ENCODE measurements at places on chromosomes 7 and 10.

GRCh38 chr7:144957998-144958397 is 122.1 kb upstream of the TPK1 start:
- DNase-seq: no peak

- no peak for DNase-seq
These were observed 90.3 kb downstream of the BTRC start for GRCh38 chr10:101444058-101444898.

DNA sequence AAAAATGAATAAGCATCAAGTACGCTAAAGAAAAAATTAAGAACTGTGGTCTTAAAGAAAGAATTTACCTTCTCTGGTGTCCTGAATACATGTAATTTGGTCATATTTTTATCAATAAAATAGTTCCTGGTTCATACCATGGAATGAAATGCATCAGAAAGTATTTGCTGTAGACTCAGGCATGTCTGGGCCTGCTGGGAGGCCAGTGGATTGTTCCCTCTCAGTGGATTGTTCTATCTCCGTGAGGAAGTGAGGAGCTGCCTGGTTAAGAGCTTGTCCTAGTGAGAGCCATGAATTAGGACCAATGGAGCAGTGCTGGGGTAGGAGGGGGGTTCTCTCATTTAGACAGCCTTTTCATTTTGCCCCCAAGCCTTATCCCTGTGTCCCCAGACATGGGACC is 211.7 kb upstream of the HABP2 start:
- DNase-seq: no peak

DNA sequence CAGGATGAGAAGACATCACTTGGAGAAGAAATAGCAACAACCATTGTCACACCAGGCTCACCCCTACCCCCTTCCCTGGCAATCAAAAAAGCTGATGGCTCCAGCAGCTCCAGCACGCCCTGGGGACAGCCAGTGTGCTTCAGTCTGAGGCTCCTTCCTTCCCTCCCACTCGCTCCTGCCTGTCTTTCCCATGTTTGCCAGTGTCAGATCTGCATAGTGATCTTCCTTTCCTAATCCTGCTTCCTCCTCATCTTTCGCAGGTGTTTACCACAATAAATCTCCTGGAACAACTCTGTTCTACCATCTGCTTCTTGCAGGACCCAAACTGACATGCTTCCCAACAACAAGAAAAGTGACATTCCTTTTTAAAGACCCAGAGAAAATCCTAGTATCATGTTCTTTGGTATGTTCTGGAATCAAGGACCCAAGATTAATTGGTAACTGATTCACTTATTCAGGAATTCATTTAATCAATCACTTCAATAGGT is 57.1 kb downstream of the STEAP1B start:
- DNase-seq: no peak

GRCh38 chr7:19928247-19928646 is 154.8 kb upstream of the TMEM196 start:
- DNase-seq: no peak

GRCh38 chr10:71067098-71067740 is 145.2 kb upstream of the UNC5B start:
- no peak for DNase-seq

DNA sequence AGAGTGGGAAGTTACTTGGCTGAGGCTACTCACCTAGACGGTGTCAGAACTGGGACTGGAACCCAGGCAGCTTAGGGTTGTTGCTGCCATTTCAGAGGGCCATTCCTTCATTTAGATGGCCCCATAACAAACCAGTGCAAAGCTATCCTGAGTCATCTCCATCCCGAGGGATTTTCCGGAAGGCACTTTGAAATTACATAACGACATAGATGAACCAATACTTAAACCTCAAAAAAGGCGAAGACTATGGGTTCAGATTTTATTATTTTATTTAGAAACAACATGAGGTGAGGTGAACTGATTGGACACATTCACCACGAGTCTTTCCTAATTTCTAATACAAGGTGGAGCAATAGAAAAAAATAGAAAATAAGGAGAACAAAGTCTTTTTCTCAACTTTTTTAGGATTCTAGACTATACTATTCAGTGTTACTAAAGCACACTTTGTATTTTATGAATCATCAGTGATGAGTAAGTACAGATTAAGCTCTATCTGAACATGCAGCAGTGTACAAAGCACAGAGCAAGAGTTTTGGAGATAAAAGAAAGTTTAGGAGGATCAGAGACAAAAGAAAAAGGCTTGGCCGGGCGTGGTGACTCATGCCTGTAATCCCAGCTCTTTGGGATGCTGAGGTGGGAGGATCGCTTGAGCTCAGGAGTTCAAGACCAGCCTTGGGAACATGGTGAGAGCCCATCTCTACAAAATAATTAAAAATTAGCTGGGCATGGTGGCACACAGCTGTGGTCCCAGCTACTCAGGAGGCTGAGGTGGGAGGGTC is 79.5 kb upstream of the SVIL start:
- peak; percentile 42 for DNase-seq

- no peak for DNase-seq
These were observed 366.9 kb upstream of the NUPR2 start for GRCh38 chr7:56483153-56483552.

- DNase-seq: no peak
These were observed 50.7 kb upstream of the RPA3 start for GRCh38 chr7:7768977-7769709.

GRCh38 chr10:104045151-104046089 is 40.3 kb downstream of the COL17A1 start:
- DNase-seq: no peak

DNA sequence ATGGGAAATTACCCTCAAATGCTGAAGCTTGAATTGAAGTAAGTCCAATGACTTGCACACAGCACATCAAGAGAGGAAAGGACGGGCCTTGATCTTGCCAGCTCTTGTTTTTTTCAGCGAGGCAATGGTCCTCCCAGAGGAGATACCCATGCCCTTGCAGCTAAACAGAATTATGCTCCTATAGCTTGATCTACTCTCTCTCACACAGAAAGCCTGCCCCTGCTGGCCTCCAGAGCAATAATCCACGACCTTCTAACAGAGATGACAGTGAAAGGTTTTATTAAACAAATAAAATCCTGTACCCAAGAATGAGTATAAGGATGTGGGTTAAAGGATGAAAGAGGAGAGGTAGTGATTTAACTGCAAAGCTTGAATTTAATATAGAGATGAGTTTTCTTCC is 268.0 kb downstream of the ADRA2A start:
- DNase-seq: no peak

DNA sequence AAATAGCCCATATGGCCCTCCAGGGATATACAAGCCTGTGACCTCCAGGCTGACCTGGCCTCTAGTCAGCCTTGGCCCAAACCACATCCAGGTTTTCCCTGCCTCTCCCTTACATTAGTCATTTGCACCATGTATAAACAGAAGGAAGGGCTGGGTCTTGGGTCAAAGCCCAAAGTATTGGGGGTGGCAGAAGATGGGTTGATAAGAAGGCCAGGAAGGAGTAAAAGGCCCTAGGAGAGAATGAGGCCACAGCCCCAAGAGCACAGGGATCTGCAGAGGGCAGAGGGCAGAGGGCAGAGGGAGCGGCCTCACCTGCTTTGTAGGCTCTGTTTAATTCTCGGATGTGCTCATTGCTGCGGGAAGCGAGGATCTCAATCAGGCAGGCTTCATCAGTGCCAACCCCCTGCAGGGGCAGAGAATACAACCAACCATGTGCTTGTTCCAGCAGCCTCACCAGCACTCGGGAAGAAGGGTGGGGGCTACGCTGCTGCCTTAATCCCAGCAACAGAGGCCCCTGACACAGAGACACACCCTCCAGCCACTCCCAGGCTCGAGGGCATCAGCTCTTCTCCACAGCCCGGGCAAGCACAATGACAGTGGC is 31.3 kb downstream of the PLAC9 start:
- no peak for DNase-seq

DNA sequence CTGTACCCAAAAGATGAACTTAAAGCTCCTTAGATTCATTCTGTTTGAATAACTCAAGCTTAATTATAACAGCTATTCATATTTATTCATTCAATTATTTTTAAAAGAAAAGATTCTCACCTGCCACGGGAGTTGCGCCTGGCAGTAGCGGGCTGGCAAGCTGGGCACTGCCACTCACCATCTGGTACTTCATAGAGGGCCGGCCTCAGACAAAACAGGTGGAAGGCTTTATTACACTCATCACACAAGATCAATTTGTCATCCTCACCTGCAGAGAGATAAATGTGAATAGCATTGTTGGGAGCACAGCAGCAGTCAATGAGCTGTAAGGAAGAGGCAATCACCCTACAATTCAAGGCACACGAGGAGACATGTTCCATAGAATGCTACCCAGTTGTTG is 15.8 kb downstream of the FZD9 start:
- DNase-seq: no peak

- no peak for DNase-seq
These were observed 34.0 kb upstream of the DKK1 start for GRCh38 chr10:52280051-52280450.

DNA sequence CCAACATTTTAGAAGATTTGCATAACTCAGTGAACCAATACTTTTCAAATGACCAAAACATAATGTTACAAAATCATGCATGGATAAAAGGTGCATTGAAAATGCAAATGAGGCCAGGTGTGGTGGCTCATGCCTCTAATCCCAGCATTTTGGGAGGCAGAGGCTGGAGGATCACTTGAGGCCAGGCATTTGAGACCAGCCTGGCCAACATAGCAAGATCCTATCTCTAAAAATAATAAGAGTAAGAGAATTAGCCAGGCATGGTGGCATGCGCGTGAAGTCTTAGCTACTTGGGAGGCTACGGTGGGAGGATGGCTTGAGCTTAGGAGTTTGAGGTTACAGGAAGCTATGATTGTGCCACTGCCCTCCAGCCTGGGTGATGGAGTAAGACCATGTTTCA is 33.4 kb downstream of the SCD start:
- DNase-seq: no peak

Data from kidney epithelial cell (primary cell).